ENCODE measurements at places on chromosomes 4 and X. TPM values are rescaled to one million over a fixed set of nuclear protein-coding genes. Genes with fewer than 3 reads are reported as not detected.

The CXorf49 gene
- not detected for total RNA-seq

The LCORL gene
- total RNA-seq = 8.7 TPM

GRCh38 chr4:41866799-41867677 lies 68.2 kb upstream of the TMEM33 start:
- DNase-seq = no peak

DNA sequence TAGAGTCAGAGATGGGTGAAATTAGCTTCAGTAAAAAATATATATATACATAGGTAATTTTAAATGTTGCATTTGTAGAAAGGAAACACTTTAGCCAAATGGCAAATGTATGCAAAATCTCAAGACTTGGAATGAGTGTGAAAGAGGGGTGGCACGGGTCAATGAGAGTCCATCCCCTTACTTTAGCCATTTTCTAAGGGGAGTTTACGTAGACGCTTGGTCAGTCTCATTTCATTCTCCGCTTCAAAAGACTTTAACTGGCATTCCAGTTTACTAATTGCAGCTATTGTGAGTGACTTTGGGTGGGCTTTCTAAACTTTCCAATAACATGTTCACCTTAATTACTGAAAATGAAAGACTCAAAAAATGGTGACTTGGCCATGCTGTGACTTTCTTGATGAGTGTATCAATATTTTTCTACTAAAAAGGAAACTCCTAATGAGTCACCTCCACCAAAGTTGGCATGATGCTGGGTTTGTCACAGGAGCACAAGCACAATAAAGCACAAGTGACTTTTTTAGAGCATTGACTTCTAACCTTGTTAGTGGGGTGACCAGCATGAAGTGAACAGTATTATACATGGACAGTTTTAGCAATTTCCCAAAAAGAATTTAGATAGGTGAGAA lies 356.0 kb upstream of the RASGEF1B start:
- DNase-seq = no peak

- DNase-seq = no peak
Measured at GRCh38 chr4:156347412-156348075, 393.9 kb upstream of the CTSO start.

GRCh38 chrX:94744786-94745185 lies 1070.8 kb downstream of the FAM133A start:
- no peak for DNase-seq

Data from esophagus squamous epithelium (tissue), 5 donors.